ENCODE measurements at places on chromosomes 2 and 18.

DNA sequence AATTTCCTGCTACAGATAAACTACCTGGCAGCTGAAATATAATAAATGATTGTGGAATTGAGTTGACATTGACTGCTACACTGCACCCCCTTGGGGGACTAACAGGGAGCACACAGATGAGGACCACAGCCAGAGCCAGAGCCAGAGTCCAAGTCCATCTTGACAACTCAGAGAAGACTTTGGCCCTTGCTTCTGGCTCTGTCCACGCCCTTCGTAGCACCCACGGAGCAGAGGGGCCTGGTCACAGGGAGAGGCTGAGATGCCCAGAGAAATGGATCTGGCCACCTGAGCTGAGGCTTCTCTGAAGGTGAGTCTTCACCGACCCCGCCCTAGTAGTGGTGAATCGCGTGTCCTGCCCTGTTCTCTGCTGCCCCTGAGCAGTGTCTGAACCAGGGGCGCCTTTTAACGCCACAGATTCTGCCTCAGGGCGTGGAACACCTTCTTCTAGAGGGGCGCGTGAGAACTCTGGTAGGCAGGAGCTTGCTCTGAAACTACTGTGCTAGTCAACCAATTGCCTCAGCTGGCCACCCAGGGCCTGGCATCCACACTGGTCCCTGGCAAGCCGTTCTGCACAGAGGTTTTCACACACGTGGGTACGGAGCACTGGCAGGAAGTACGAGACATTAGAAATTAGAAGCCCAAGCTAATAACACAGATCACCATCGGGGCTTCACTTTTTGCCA, 35.7 kb upstream of the MAT2A start:
- DNase-seq: no peak

GRCh38 chr2:24721470-24721869, 71.7 kb downstream of the PTRHD1 start:
- peak; percentile 54 for DNase-seq

DNA sequence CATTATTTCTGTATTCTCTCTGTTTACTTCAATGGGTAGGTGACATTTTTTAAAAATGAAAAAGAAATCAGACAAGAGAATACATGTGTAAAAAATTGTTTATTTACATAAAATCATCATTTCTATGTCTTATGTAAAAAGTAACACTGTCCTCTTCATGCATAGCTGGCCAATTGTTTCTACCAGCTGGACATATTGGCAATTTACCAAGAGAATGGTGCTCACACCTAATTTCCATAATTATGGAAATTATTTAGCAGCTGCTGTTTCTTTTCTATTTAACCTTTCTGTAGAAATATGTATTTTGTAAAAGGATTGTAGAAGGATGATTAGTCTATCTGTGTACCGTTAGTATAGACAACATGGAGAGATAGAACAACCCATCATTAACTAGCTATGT, 791.9 kb downstream of the TRIB2 start:
- no peak for DNase-seq

GRCh38 chr2:72917138-72917876, at the start of gene EMX1:
Gene EMX1 (plus strand): TSS chr2:72917519. CDS start chr2:72917853, 334 bp downstream.
- no peak for DNase-seq

GRCh38 chr2:11681722-11682589, 12.0 kb upstream of the NTSR2 start:
- DNase-seq: peak; percentile 68
